ENCODE measurements at places on chromosomes 3 and 15. TPM values are rescaled to one million over a fixed set of nuclear protein-coding genes. Genes with fewer than 3 reads are reported as not detected.

The GOLGA6B gene
- not detected for total RNA-seq

- no peak for DNase-seq
Observed at GRCh38 chr15:79513940-79514339, 81.8 kb downstream of the MINAR1 start.

DNA sequence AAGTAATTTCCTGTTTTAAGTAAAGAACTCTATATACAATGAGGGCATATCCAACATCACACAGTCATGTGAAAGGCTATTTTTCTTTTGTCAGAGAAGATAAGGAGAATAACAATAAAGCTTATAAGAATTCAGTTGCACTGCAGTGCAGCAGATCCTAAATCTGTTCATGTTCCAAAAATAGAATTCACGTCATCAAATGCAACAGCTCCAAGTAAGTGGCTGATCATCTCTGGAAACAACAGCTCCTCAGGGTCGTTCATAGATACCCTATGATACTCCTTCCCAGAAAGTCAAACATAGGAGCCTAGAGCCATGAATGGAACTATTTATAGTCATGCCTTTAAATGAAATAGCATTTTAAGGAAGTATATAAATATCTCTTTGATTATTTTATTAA lies 100.2 kb downstream of the FMN1 start:
- DNase-seq: no peak

GRCh38 chr3:11363715-11364114 lies 91.5 kb downstream of the ATG7 start:
- no peak for DNase-seq

DNA sequence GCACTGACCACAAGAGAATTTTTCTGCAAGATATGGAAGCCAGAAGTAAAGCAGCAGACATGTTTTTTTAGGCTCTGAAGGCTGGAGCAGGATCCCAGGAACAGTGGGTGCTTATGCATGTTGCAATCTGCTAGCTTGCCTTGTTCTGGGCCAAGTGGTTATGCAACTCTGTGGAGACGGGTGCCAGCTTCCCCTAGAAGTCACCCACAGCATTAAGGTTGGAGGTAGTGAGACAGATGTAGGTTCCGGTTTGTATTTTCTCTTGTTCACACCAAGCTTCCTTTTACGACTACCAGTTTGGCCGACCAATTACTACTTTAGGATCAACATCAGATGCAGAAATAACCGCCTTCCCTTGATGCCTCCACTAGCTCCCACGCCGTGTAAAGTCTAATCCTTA lies 11.1 kb downstream of the DPH3 start:
- DNase-seq: no peak
